HAP-1 (cell line): ENCODE measurements at places on chromosomes 16 and 17.
A peak's percentile ranks its signal among the peaks of the same experiment; 100 is the strongest.

- no peak for DNase-seq
Measured at GRCh38 chr17:1058423-1059130, 61.6 kb downstream of the TIMM22 start.

DNA sequence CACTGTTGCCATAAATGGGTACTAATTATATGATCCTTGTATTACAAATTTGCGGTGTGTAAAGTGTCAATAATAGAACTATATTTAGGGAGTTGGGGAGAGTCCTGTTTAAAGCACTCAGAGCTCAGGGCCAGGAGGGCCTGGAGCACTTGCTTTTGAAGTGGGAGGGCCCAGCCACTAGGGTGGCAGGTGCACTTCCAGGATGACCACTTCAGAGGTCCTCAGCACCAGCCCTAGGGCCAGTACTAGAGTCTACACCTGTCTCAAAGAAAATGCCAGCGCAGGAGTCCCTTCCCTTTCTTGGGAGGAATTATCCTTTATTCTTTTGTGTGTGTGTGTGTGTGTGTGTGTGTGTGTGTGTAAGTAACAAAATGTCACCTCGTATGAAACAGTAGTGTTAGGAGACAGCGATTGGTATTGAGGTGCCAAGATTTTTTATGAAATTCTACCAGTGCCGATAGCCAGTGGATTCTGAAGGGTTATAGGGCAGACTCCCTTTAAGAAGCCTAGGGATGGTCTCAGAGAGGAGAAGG lies 31.9 kb downstream of the MYO18A start:
- no peak for DNase-seq

GRCh38 chr17:67655478-67656148 lies 62.1 kb upstream of the NOL11 start:
- DNase-seq, result no peak

DNA sequence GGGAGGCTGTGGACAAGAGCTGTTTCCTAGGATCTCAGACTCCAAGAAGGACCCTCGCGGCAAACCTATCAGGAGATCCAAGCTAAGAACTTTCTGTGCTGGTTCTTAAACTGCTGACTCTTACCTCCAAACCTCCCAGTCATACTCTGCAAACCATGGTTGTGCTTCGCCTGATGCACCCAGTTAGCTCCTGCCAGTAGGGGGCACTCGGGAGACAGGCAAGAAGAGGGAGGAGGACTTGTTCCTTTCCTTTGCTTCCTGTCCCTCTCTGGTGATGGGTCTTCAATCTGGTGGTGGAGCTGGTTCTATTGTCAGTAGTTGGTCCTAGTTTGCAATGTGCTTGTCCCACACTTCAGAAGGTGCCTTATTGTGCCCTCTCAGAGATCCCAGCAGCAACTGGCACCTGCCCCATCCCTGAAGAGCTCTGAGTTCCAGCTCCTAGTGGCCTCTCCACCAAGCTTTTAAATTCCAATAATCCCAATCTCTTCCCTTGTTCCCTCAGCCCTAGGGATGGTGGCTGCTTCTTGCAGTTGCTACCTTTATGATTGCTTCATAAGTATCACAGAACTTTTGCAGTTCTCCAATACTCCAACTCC lies 113.5 kb upstream of the RPL38 start:
- DNase-seq, result peak; percentile 4

DNA sequence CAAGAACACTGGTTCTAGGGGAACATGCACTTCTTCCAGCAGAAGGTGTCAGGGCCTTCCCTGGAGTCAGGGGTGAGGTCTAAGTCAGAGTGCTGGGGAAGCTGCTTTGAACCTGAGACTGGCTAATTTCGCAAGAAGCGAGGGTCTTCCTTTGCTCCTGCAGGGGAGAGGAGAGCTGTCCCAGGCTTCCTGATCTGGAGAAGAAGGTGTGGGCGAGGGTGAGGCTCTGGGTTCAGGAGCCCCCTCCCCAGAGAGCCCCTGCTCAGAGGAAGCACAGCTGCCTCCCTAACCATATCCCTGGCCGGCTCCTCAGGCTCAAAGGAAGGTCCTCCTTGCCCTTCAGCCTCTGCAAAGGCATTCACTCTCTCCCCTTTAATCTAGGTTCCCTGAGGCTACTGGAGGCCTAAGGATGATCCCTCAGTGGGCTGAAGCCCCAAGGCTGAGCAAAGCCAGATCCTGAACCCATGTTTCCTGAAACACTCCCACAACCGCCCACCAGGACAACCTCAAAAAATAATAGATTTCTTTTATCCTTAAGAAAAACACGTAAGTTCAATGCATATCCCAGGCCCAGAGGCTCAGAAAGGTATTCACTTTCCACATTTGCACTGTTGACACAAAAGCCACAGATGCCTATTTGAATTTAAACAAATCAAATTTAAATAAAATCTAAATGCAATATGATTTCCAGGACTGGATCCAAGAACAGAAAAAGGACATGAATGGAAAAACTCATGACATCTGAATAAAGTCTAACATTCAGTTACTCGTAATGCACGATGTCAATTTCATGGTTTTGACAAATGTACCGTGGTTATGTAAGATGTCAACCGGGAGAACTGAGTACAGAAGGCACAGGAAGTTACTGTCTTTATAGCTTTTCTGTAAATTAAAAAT lies 71.5 kb upstream of the RCVRN start:
- DNase-seq, result no peak

GRCh38 chr17:10699856-10700255 lies 2.5 kb downstream of the ADPRM start:
- no peak for DNase-seq

DNA sequence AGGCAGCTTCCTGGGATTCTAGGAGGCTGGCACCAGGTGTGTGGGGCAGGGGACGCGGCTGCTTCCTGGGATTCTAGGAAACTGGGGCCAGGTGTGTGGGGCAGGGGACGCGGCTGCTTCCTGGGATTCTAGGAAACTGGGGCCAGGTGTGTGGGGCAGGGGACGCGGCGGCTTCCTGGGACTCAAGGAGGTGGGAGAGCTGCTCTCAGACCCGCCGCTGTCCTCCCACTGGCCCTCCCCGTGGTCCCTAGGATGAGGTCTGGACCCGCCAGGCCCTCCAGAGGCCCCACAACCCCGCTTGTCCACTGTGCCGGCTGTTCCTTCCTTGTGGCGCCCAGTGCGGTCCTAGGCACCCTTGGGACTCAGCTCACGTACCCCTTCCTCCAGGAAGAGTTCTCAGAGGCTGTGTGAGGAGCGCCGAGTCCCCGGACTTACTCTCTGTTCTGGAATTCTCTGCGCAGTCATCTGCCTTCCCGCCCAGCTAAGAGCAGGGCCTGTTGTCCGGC lies 565 bp downstream of the DPEP1 start:
- no peak for DNase-seq

DNA sequence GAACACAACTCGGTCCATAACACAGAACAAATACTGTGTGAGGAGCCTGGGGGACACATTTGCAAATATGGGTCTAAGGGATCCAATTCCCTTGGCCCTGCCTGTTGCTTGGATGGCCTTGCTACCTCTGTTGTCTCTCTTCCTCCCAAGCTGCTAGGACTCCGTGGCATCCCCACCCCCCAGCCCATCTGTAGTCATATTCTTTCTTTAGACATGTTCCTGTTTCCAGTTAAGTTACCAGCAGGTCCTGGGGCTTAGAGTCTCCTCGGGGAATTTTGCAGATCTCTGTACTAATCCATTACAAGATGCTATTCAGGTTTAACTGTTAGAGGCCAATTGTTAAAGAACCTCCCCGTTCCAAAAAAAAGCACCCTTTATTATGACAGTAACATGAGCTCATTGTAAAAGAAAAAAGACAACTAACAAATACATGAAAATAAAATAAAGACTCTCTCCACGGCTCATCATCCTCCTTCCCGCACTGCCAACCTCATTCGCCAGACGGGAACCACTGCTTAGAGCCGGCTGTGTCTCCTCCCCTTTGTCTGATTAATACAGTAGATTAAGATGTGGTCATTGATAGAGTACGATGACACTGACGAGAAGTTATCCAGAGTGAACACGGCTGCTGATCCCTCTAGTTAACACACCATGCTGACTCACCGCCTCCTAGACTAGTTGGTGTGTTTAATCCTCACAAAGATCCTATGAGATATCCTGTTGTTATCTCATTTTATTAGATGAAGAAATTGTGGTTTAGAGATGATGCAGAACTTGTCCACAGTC lies 22.2 kb downstream of the HS3ST4 start:
- no peak for DNase-seq
